ENCODE measurements at places on chromosomes 4 and X. TPM values are rescaled to one million over a fixed set of nuclear protein-coding genes. Genes with fewer than 3 reads are reported as not detected.
A peak's percentile ranks its signal among the peaks of the same experiment; 100 is the strongest.

IBSP gene
- not detected for polyA plus RNA-seq

NLGN4X gene
- 0.05 TPM for polyA plus RNA-seq

KCNE5 gene
- polyA plus RNA-seq: 0.16 TPM

PIR gene
- 13.2 TPM for polyA plus RNA-seq

NPY5R gene
- polyA plus RNA-seq: not detected

STBD1 gene
- polyA plus RNA-seq: 1.8 TPM

MRFAP1 gene
- 247 TPM for polyA plus RNA-seq

CLDN2 gene
- polyA plus RNA-seq: 0.36 TPM

LUZP4 gene
- not detected for polyA plus RNA-seq

TLR3 gene
- 0.68 TPM for polyA plus RNA-seq

SULT1B1 gene
- 22.4 TPM for polyA plus RNA-seq

NAA11 gene
- not detected for polyA plus RNA-seq

DNA sequence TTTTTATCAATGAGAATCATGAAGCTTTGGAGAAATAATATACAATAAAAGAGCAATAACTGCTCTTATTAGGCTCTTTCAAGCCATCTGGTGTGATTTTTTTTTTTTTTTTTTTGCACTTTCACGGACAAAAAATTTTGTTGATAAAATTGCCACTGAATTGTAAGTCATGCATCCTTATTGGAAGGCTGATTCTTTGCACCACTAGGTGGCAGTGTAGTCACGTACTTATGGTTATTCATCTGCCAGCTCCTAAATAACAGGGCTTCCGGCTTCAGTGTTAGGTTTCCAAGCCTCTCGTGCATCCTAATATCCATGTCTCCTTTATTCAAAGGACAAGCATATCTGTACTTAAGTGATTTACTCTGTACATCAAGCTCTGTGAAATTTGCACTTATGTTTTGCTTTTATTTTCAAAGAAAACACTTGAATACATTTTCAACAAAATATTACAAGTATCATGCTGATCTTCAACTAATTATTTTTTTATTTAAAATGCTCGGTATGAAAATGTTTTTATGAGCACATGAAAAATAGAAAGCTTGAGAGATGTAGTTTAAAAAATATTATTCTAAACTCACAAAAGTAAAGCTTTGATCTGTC is 1578.3 kb upstream of the TENM3 start:
- no peak overlapping the region for H3K4me3 ChIP-seq
- H3K27ac ChIP-seq: no peak overlapping the region
- DNase-seq: peak; percentile 59
- no peaks in the 10 kb centered on the region for H3K27me3 ChIP-seq

GRCh38 chr4:56641494-56642051 is 39.5 kb downstream of the HOPX start:
- peak overlapping the region; percentile 82 for H3K27ac ChIP-seq
- H3K36me3 ChIP-seq: no peaks in the 10 kb centered on the region
- DNase-seq: no peak
- H3K4me1 ChIP-seq: no peaks in the 10 kb centered on the region
- H3K4me3 ChIP-seq: no peak overlapping the region

DNA sequence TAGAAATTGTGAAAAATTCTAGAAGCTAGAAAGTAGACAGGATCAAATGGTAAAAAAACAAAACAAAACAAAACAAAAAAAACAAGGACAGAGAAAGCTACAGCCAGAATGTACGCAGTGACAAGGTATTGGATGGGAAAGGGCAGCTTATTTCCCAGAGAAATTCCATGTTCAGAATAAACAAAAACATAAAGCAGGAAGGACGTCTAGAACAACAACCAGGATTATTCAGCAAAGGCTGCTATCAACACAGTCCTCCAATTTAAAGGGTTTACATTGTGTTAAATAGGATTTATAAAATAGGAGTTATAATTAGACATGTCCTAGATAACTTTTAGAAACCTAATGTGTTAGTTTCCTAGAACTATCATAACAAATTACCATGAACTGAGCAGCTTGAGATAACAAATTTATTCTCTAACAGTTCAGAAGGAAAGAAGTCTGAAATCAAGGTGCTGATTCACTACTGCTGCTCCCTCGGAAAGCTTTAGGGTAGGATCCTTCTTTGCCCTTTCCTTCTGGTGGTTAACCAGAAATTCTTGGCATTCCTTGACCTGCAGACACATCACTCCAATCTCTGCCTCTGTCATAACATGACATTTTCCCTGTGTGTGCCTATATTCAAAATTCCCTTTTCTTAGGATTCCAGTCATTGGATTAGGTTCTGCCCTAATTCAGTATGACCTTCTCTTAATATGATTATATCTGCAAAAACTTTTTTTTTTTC is 175.6 kb downstream of the SNCA start:
- H3K4me3 ChIP-seq: no peak overlapping the region
- H3K27ac ChIP-seq: peak overlapping the region; percentile 25
- no peaks in the 10 kb centered on the region for H3K27me3 ChIP-seq
- DNase-seq: no peak
- H3K4me1 ChIP-seq: no peaks in the 10 kb centered on the region

GRCh38 chr4:6391852-6392188 is 80.6 kb downstream of the PPP2R2C start:
- H3K4me1 ChIP-seq: no peaks in the 10 kb centered on the region
- no peak for DNase-seq
- H3K27me3 ChIP-seq: no peaks in the 10 kb centered on the region

DNA sequence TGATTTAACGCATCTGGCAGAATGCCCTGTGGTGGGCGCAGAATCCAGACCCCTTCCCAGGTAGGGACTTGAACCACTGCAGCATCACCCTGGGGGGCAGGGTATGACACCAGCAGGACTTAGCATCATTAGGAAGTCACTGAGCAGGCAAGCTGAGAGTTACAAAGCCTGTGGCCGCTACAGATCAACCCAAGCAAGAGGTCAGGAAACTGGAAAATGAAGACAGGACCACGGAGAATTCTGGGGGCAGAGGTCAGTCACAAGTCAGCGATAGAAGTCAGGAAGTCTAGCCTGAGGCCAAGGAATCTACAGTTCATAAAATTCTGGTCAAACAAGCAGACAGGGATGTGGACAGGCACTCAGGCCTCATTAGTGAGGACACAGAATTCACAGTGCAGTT is 108.4 kb downstream of the CHIC2 start:
- no peak overlapping the region for H3K27ac ChIP-seq
- no peaks in the 10 kb centered on the region for H3K27me3 ChIP-seq
- H3K4me3 ChIP-seq: no peak overlapping the region
- no peak for DNase-seq
- H3K36me3 ChIP-seq: no peaks in the 10 kb centered on the region

- no peak overlapping the region for H3K4me3 ChIP-seq
Measured at GRCh38 chr4:89657931-89658700, 178.8 kb downstream of the SNCA start.

- no peak overlapping the region for H3K27ac ChIP-seq
- no peaks in the 10 kb centered on the region for H3K27me3 ChIP-seq
- no peaks in the 10 kb centered on the region for H3K36me3 ChIP-seq
- DNase-seq: no peak
- no peak overlapping the region for H3K4me3 ChIP-seq
Measured at GRCh38 chr4:105102016-105102415, 44.7 kb upstream of the TET2 start.

DNA sequence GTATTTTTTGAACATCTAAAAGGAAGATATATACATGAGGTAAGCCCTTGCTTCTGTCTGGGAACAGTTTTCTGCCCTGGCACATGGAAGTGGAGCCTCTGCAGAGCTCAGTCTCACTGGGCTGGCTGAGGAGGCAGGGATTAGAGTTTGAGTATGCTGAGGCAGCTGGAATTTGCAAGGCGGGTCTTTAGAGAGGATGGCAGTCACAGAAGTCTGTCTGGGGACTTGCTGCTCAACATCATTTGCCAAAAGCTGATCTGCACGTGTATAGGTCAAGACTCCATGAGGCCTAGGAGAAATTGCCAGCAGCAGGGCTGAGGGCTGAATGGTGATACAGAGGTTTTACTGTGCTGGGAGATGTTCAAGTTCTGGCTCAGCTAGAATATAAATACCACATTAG is 163.6 kb upstream of the ANK2 start:
- peaks cover 5% of the 10 kb centered on the region for H3K4me1 ChIP-seq
- no peaks in the 10 kb centered on the region for H3K36me3 ChIP-seq
- H3K4me3 ChIP-seq: no peak overlapping the region
- DNase-seq: no peak
- H3K27me3 ChIP-seq: no peaks in the 10 kb centered on the region

GRCh38 chrX:44708470-44708869 is 135.4 kb upstream of the DUSP21 start:
- H3K27ac ChIP-seq: no peak overlapping the region
- no peaks in the 10 kb centered on the region for H3K36me3 ChIP-seq
- H3K4me3 ChIP-seq: no peak overlapping the region

- no peaks in the 10 kb centered on the region for H3K4me1 ChIP-seq
- H3K27ac ChIP-seq: no peak overlapping the region
- H3K4me3 ChIP-seq: no peak overlapping the region
- H3K27me3 ChIP-seq: no peaks in the 10 kb centered on the region
- DNase-seq: peak; percentile 29
- no peaks in the 10 kb centered on the region for H3K36me3 ChIP-seq
Measured at GRCh38 chrX:6021316-6022091, 207.2 kb downstream of the NLGN4X start.

DNA sequence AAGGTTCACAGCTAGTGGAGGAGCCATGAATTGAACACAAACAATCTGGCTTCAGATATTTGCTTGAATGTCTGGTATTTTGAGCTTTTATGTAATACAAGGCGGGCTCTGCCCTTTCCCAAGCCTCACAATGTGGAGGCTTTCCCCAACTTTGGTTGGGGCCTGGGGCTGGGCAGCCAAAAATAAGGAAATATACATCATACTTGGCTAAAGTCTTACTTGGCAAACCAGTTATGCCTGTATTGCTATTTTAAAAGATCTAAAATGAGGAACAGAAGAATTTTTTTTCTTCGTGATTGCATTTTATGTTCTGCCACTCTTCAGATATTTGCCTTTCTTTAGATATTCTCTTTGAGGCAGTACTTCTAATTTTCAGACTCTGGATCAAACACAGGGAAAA is 26.1 kb downstream of the ARFIP1 start:
- H3K27ac ChIP-seq: no peak overlapping the region
- no peaks in the 10 kb centered on the region for H3K36me3 ChIP-seq
- no peaks in the 10 kb centered on the region for H3K27me3 ChIP-seq
- peaks cover 3% of the 10 kb centered on the region for H3K4me1 ChIP-seq
- no peak for DNase-seq
- no peak overlapping the region for H3K4me3 ChIP-seq

DNA sequence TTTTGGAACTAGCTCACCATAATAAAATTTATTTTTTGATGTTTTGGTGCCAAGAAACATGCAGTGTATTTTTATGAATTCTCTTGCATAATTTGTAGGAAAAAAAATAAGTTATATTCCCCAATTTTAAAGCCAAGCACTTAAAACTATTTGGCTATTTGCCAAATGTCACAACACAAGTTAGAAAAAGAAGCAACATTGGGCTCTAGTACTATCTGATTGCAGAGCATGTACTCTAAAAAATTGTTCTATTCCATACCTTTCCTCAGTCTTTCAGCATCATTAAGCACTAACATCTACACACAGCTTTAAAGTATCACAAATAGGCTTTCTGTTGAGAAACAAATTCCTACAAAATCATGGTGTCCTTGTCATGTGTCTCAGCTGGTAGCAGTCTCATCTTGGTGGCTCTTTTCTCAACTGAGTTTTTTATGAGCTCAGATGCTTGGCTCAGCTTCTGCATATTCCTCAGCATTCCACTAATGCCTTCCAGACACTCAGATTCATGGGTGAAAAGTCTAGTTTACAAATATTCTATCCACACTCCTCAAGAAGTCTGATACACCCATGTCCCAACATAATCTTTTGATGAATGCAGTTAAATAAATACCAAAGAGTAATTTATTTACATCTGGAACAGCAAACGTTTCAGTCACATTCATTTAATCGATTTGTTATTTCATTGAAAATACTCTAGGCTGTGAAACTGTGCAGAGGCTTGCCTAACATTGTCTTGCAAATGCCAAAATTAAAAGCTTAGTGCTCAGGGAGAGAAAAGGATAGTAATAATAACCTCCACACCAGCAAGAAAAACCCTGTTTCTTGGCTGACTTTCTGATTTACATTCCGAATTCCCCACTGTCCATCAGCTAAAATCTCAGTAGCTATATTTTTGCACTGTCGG is 2209.9 kb downstream of the PCDH7 start:
- H3K27me3 ChIP-seq: no peaks in the 10 kb centered on the region
- H3K27ac ChIP-seq: no peak overlapping the region
- H3K4me1 ChIP-seq: no peaks in the 10 kb centered on the region

GRCh38 chr4:80336582-80336981 is 1.1 kb downstream of the CFAP299 start:
- H3K27me3 ChIP-seq: no peaks in the 10 kb centered on the region
- no peak overlapping the region for H3K27ac ChIP-seq
- DNase-seq: peak; percentile 53

DNA sequence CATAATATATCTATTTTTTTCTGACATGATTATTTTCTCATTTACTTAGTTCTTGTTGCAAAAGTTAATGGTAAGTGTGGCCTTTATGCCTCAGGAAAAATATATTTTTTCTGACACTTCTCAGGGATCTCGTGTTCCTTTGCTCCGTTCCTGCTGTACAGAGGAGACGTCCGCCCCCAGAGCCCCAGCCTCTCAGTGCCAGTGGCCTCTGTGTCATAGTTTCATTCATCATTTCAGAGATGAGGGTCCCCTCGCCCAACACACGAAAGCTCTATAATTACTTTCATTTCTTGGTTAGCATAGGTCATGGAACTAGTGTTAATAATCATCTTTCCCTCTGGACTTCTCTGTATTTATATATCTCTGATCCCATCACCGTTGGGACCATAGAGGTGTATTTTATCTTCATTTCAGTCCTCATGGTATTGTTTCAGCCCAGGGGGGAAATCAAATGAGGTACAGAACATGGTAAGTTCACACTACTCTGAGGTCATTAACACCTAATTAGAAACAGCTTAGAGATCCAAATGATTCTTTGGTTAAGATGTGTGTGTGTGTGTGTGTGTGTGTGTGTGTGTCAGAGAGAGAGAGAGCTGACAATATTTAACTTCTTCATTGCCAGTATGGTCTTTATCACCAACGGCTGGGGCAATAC is 631.1 kb upstream of the TENM3 start:
- DNase-seq: no peak
- no peaks in the 10 kb centered on the region for H3K4me1 ChIP-seq
- H3K36me3 ChIP-seq: no peaks in the 10 kb centered on the region
- H3K27ac ChIP-seq: no peak overlapping the region
- H3K27me3 ChIP-seq: no peaks in the 10 kb centered on the region

DNA sequence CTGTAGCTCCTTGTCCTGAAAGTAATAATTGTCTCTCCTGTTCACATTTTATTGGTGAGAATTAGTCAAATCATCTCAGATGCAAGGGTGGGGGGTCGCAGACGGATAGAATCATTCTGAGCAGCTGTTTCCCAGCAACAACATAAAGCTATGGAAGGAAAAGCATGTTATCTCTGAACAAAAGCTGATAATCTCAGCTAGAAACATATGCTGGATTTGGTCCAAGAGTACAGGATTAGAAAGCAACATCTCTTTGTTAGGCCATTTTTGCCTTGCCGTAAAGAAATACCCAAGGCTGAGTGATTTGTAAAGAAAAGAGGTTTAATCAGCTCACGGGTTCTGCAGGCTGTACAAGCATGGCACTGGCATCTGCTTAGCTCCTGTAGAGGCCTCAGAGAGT is 472.8 kb upstream of the BOD1L1 start:
- H3K36me3 ChIP-seq: no peaks in the 10 kb centered on the region
- H3K27me3 ChIP-seq: no peaks in the 10 kb centered on the region
- DNase-seq: peak; percentile 12
- H3K4me3 ChIP-seq: no peak overlapping the region

Measured in SK-N-SH (cell line).